ENCODE measurements at places on chromosomes 11 and 22.

GRCh38 chr11:47216121-47216798 lies 1.5 kb downstream of the DDB2 start:
- no peak for ATAC-seq

GRCh38 chr22:39332441-39333064 lies 13.1 kb upstream of the RPL3 start:
- no peak for ATAC-seq

GRCh38 chr22:32650553-32651345 lies 150.8 kb upstream of the TIMP3 start:
- no peak for ATAC-seq

DNA sequence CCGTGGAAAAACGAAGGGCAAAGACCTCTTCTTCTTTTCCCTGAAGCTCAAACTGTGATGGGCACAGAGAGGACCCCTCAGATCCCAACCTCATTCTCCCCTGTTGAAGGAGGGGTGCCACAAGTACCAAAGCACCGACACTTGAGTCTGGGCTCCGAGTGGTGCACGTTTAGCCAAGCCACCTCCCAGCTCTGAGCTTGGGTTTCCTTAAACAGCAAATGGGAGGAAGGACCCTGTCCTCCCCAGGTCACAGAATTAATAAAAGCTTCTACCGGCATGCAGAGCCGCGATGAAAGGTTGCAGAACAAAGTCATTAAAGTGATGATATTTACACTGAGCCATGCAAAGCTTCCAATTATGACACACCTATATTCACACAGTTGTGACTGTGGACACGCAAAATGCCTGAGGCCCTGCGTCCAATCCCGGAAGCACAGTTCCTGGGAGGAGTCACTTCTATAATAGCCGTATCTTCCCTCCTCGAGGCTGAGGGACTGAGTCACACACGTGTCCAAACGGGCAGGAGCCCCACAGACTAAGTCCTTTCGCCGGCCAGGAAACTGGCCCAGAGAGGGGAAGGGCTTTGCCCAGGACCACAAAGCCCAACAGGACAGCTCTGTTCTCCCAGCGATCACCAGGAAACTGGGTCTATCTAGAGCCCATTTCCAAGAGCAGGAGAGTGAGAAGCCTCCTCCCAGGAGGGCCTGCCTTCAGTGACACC lies 922 bp upstream of the CSNK1E start:
- peak; percentile 72 for ATAC-seq

GRCh38 chr11:123338997-123339752 lies 90.9 kb upstream of the GRAMD1B start:
- no peak for ATAC-seq

DNA sequence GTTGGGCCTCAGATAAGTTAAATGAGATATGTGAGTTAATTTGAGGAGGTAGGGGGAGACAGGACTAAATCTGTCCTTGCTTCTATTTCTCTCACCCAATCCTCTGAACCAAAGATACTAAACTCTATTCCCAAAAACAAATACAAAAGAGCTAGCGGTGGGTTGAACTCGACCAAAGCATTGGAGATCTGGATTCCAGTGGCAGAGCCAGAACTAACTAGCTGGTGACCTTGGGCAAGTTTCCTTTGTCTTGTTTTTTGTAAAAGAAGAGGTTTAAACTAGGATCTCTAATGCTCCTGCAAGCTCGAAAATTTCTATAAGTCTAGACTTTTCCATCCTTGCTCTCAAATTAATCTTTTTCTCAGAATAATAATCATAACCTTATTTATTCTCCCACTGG lies 1.5 kb downstream of the ME3 start:
- no peak for ATAC-seq

DNA sequence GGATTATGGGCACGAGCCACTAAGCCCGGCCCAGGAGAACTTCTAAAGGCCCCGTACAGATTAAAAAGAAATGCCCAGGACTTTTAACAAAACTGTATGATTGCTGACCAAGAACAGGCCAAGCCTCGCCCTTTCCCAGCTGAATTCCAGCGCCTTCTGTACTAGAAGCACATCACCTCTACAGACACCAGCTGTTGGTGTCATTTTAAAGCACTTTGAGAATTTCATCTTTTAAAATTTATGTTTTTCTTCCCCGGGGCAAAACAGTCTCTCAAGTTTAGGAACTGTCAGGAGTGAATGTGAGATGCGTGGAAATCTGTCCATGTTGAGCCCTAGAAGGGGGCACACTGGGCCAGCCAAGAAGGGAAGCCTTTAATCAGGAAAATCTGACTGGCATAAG lies 362.4 kb downstream of the LARGE1 start:
- no peak for ATAC-seq

DNA sequence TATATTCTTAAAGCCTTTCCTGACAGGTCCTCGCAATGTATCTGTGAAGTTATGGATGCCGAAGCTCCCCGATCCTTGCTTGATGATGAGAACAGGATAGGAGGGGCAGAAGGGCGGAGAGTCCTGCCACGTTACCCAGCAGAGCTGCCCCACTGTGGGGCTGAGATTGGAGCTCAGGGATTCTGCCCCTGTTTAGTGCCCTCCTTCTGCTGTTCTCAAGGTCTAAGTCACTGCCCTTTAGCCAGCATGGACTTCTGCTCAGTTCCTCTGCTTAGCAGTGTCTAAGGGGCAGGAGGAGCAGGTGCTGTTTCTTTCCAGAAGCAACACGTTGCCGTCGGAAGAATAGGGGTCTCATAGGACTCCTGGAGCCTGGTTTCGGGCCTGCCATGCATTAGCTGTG lies 164.2 kb upstream of the B3GAT1 start:
- no peak for ATAC-seq

DNA sequence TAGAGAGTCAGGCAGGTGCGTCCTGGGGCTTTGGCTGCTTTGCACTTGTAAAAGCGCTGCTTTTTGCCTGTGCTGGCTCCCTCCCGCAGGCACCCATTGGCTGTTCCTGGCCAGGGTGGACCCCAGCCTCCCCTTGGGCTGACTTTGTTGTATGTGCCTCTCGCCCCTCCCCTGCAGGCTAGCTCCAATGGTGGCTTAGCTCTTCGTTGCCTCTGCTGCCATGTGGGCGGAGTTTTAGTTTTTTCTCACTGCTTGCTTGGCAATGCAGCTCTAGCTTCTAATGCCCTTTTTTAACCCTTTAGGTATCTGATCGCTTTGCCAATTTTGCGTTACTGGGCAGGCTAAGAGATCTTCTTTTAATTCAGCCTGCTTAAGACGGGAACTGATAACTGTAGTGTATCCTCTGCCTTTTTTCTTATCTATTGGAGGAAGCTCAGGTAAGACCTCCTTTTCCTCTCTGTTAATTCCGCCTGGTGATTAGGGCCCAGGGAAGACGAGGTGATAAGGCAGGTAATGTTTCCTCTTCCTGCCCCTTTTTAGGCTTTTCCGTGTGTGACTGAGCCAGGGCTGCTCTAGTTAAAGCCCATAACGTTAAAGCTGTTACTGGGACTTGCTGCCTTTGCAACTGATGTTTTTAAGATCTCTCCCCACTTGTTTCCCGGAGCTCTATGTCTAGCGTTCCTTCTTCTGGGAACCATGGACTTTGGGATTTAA lies 11.7 kb upstream of the GLYATL1 start:
- no peak for ATAC-seq

GRCh38 chr11:63448646-63449045 lies 42.3 kb downstream of the PLAAT5 start:
- ATAC-seq = no peak

GRCh38 chr22:48302657-48303368 lies 1524.9 kb downstream of the BRD1 start:
- no peak for ATAC-seq

GRCh38 chr11:65309006-65309405 lies 5.7 kb upstream of the CDC42EP2 start:
- ATAC-seq = peak; percentile 27

GRCh38 chr11:12741671-12742216 lies 67.5 kb downstream of the TEAD1 start:
- no peak for ATAC-seq

GRCh38 chr11:74442636-74443035 lies 24.7 kb downstream of the KCNE3 start:
- ATAC-seq = no peak

GRCh38 chr11:3669128-3669527 lies 2.1 kb downstream of the CHRNA10 start:
- ATAC-seq = no peak

GRCh38 chr22:22156716-22157347 lies 87.8 kb upstream of the VPREB1 start:
- no peak for ATAC-seq

GRCh38 chr11:122248131-122248530 lies 132.1 kb upstream of the BLID start:
- ATAC-seq = no peak

DNA sequence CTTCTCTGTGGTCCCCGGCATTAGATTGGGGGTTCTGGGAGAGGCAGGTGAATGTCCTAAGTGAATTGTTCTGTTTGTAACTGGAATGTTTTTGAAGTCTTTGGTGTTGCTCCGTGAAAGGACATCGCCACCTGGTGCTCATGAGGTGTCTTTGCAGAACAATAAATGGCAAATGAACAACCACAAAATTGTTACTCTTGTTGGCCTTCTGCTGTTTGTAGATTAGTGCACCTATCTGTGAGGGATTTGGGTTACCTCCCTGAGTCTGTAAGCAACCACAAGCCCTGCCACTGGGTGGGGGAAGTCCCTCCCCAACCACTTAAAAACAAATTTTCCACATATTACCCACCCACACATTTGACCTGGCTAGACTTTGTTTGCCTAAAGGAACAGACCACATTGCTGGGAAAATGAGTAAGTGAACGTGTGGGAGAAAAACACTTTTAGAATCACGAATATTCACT lies 4.7 kb downstream of the MPEG1 start:
- peak; percentile 50 for ATAC-seq

DNA sequence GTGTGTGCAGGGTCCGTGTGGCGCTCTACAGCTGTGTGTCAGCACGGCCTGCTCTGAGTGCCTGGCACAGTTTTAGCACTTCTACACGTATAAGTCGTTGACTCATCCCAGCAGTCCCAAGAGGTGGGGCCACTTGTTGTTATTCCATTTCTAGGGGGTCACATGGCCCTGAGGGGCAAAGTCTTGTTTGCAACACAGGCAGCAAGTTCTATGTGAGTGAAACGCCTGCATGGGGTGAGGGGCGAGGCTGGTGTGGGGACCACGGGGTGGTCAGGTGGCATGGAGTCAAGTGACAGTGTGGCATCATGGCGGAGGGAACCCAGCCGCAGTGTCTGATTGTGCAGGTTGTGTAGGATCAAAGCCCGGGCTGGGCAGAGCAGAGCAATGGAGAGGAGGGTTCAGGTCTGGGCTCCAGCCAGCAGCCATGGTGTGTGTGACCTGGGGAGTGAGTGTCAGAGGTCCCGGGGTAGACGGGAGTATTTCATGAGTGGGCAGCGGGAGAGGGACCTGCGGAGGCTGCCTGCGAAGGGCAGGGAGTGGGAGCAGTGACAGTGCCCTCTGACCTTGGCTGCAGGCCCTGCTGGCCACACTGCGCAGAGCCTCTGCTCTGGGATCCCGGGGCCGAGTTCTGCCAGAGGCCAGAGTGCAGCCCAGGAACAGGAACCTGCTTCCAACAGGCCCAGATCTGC lies 27.9 kb downstream of the SHANK3 start:
- ATAC-seq = no peak

Measured in gastroesophageal sphincter (tissue), 4 donors.